ENCODE measurements at places on chromosomes 6 and 20.
A peak's percentile ranks its signal among the peaks of the same experiment; 100 is the strongest.

DNA sequence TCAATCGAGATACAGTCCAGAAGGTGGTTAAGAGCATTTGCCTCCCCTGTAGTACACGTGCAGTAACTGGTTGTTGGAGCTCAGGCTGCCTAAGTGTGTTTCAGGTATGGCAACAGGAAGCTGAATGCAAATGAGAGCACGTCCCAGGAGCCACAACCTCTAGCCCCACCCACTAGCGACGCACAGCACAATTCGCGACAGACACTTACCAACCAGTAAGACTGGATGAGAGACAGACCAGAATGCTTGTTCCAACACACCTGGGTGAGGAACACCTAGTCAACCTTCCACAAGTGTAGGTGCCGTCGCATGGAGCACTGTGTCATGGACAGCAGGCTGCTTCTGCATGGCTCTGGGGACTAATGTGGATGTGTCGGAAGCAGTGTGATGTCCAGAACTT lies 7.2 kb upstream of the SERPINB1 start:
- no peak for DNase-seq

DNA sequence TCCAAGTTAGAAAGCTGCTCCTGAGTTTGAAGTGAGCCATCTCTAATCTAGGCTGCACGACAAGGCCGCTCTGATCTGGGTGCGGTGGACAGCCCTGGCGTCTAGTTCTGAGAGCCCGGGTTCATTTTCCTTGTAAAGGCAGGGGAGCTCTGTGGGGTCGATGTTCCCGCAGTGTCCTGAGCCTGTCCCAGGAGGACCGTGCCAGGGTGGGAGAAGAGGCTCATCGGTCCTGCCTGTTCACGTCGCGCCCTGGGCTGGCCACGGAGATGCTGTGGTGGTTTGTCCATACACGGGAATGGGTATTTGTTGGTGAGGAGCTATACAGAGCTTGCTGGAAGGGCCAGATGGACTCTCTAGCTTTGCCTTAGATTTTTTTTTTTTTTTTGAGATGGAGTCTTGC lies 27.0 kb downstream of the PSMG4 start:
- DNase-seq: peak; percentile 39

- no peak for DNase-seq
These were observed 88.5 kb upstream of the SIM1 start for GRCh38 chr6:100553243-100553642.

DNA sequence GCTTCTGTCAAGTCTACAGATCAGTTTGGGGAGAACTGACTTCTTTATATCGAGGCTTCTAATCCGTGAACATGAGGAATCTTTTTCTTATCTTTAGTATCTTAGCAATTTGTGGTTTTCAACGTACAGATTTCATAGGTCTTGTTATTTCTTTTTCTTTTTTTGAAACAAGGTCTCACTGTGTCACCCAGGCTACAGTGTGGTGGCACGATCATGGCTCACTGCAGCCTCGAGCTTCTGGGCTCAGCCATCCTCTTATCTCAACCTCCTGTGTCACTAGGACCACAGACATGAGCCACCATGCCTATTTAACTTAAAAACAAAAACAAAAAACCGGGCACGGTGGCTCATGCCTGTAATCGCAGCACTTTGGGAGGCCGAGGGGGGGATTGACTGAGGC lies 29.3 kb downstream of the DNAJC5 start:
- DNase-seq: no peak

GRCh38 chr20:10561302-10561701 lies 112.5 kb downstream of the JAG1 start:
- no peak for DNase-seq

GRCh38 chr6:71468841-71469700 lies 180.5 kb downstream of the OGFRL1 start:
- no peak for DNase-seq

DNA sequence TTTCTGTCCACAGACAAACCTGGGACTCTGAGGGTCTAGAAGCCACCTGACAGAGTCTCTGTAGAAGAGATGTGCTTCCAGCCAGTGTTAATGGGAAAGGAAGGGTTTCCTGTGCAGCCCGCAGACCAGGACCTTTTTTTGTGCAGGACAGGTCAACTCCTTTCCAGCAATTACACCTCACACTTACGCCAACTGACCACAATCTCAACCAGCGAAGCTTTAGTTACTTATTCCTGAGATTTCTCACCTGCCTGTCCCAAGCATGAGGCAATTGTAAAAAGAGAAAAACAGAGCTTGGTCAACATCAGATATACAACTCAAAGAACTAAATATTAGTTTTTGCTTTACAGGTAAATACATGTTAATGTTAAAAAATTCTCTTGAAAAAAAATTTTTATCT lies 393.8 kb upstream of the ID4 start:
- DNase-seq: no peak

- no peak for DNase-seq
These were observed 106.2 kb downstream of the ARHGAP18 start for GRCh38 chr6:129603741-129604140.

DNA sequence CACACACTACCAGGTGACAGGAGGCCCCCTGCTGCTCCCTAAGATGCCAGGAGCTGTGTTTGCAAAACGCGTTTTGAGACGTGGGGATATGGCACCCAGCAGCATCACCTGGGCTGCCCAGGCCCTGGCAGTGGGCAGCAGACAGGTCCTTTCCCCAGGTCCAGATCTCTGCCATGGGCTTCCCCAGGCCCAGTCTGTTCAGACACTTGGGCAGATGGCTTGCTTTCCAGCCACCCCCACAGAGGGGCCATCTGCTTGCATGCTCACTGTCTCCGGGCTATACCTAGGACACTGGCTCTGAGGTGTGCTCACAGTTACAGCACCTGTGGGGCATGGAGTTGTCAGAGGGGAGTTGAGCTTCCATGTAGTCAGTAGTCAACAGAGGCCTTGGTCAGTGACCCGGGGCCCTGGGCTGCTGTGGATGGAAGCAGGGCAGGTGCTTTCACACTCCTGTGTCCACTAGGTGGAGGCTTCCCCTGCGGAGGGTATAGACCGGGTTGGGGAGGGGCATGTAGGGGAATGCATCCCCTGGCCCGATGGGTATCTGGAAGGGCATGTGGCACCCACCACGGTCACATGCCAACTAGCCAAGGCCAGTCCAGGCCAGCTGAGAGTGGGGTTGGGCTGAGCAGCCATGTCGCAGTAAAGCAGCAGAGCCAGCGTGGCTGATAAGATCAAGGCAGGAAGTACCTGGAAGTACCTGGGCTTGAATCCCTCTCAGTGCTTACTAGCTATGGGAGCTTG lies 185.4 kb upstream of the SLC24A3 start:
- DNase-seq: peak; percentile 59

- DNase-seq: no peak
These were observed 159.8 kb upstream of the HCRTR2 start for GRCh38 chr6:55014321-55015088.

- DNase-seq: no peak
These were observed 4.0 kb upstream of the CGAS start for GRCh38 chr6:73455865-73456629.

GRCh38 chr20:57394121-57395082 lies 3.2 kb downstream of the RBM38 start:
- no peak for DNase-seq

GRCh38 chr20:3758566-3758965 lies 9.0 kb downstream of the ADISSP start:
- no peak for DNase-seq

DNA sequence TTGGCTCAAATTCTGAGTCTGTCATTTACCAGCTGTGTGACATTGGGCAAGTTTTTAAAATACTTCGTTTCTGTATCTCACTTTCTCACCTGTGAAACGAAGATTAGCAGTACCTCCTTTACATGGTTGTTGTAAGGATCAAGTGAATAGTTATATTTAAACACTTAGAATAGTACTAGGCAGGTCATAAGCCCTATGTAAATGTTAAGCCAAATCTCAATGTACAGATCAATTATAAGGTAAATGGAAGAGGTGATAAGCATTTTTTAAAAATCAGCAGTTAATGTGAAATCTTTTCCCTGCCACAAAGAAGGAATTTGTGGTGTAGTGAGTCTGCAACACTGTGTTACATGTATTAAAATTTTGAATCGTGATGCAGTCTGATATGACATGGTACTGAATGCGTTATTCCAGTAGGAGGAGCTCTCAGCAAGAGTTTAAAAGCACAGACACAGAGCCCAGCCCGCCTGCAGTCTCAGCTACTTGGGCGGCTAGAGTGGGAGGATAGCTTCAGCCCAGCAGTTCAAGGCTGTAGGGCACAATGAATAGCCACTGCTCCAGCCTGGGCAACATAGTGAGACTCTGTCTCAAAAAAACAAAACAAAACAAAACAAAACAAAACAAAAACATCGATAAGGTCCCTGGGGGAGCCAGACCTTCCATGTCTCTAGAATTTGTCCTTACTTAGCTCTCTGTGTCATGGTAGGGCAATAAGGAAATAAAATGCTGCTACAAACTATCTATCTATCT lies 46.0 kb downstream of the GTF2H5 start:
- DNase-seq: no peak

DNA sequence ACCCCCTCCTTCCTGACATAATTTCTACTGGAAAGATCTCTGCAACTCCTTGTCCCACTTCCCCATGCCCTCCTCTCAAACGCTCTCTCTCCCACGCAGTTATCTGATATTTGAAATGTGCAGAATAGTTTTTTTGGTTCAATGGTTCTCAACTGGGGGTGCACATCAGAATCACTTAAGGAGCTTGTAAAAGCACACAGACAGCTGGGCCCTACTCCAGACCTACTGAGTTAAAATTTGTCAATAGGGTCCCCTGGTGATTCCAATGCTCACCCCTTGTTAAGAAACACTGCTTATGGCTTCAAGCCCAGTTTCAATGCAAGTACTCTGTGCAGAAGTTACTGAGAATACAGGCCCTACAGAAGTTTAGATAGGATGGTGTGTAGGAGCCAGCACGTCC lies 45.2 kb upstream of the KCNK16 start:
- no peak for DNase-seq

DNA sequence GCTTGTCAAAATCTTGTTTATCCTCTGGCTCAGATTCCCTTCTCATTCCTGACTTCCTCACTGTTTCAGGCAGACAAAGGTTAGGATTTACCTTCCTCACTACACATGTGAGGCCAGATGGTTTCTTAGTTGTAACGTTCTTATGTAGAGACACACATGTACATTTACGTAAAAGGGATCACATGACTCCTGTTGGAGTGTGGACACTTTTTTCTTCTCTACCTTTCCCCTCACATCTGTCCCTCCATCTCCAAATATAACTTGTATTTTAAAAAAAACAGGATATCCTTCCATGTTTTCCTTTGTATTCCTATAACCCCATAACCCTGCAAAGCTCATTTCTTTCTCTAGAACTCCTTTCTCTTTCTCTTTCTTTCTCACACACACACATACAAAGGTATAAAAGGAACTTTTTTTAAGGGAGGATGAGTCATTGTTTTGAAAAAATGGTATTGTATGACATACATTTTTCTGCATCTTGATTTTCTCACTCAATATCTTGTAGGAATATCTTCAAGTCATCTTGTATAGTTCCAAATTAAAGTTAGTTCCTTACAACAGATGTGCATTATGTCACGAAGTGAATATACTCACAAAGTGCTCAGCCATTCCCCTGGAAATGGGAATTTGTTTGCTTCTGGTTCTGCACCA lies 78.2 kb upstream of the SULF2 start:
- DNase-seq: no peak

DNA sequence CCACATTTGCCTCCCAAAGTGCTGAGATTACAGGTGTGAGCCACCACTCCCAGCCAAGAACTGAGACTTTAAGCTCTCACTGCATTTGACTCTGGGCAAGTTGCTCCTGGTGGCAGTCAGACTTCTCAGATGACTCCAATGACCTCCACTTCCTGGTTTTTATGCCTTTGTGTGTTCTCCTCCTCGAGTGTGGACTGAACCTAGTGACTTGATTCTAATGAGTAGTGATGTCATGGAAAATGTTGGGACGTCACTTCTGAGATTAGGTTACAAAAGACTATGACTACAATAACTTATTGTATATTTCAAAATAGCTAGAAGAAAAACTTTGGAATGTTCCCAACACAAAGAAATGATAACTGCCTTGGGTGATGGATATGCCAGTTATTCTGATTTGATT lies 12.0 kb downstream of the SPINT3 start:
- DNase-seq: no peak

- no peak for DNase-seq
These were observed 292.9 kb downstream of the THBS2 start for GRCh38 chr6:168960551-168961263.

DNA sequence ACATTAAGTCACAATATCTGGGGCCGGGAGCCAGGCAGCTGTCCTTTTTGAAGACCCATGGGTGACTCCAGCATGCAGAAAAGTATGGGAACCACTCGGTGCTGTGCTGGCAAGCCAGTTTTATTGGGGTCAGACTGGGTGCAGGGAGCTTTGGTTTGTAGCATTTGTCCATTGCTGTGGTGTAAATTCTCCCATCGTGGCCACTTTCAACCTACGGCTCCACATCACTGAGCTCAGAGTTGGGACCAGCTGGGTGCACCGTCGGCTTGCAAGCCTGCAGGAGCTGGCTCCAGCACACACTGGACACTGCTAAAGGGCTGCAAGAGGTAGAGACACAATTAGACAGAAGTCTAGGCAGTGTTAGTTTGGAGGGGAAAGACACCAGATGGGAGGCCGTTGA lies 66.9 kb downstream of the SYNJ2 start:
- no peak for DNase-seq

GRCh38 chr6:152277826-152278329 lies 359.3 kb downstream of the SYNE1 start:
- DNase-seq: no peak

DNA sequence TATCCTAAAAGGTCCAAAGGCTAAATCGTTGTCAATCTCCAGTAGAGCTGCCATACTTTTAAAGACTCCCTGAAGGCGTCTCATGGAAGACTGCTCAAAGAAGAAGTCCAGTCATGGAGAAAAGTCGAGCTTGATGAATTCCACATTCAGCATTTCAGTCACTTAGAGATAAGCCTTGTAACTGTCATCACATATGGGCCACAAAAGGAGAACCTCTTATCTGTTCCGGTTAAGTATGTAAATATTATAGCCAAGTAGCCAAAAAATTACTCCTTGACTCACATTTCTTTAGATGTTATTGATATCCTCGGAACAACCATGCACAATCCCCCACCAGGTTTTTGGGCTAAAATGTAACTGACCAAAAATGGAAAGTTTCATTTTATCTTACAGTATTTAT lies 9.8 kb upstream of the CNKSR3 start:
- DNase-seq: no peak

DNA sequence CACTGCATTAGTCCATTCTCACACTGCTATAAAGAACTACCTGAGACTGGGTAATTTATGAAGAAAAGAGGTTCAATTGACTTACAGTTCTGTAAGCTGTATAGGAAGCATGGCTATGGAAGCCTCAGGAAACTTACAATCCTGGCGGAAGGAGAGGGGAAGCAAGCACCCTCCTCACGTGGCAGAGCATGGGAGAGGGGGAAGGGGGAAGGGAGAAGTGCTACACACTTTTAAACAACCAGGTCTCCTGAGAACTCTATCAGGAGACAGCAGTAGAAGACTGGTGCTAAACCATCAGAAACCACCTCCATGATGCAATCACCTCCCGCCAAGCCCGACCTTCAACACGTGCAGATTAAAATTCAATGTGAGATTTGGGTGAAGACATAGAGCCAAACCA lies 494.0 kb downstream of the GRIK2 start:
- no peak for DNase-seq
